ENCODE measurements at places on chromosomes 7 and 10.

GRCh38 chr10:54808186-54808935 lies 7.3 kb upstream of the PCDH15 start:
- DNase-seq: no peak

GRCh38 chr10:80484243-80484642 lies 30.1 kb downstream of the TSPAN14 start:
- DNase-seq: peak; percentile 10

DNA sequence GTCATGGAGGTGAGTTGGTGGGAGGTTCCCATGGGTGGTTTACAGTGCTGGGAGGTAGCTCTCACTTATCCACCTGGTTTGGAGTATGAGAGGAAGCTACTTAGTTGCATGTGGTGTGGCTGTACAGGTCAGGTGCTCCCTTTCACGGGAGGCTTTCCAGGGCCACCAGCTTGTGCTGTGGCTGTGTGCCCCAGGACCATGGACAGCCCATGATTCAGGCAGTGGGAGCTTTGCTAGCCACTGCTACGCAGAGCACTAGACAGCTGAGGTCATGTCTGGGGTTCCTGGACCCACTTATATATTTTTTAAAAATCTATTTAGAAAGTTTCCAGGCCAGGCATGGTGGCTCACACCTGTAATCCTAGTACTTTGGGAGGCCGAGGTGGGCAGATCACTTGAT lies 42.5 kb upstream of the KCNMA1 start:
- DNase-seq: no peak

DNA sequence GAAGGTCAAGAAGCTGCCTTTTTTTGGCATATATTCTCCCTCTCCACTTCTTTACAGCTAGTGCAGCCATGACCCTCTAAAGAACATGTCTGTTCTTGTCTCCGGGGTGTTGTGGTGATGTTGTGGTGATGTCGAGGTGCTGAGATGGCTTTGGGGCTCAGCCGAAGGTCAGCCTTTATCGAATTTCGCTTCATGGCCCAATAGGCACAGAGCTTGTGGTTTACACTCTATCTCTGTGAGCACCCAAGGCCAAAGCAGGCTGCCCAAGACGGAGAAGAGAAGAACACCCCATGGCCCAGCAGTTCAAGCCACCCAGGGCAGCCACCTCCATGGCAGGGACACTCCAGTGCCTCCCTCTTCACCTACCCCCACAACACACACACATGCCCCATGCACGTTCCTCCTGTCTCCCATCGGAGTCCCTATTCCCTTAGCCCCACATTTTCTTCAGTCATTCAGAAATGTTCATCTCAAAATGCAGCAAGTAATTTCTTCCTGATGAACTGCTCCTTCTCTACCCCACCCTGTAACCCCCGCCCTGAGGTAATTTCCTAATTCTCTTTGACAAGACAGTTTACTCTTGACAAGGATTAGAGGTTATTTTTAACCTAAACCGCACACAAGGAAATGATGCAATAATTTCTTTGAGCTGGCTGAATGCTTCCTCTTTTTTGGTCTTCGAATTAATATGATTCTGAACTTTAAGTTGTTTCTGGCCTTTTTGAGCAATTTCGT lies 18.6 kb upstream of the ADRB1 start:
- no peak for DNase-seq

DNA sequence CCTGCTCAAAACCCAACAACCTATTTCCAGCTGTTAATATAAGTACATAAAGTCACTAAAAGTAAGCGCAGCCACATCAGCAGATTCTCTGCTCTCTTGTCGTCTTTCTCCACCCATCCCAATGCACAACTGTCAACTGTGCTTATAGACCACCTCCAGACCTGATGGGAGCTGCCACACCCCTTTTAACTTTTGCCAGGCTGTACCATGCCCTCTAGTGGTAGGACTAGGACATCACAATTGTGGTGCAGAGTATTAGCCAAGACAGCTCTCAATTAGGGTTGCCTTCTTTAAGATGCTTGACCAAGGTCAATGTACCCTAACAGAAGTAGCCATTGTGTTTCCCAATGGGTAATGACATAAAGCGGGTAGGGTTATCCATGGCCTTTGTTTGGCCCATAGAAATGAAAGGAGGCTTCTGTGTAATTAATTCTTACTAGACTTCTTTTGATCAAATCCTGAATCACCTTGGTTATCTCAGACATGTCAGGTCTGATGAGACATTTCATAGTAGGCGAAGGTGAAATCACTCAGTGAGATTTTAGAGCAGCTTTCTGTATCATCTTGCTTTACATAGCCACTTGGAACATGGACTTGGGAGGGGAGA lies 68.1 kb downstream of the SCRN1 start:
- peak; percentile 43 for DNase-seq

- DNase-seq: no peak
These were observed 161.4 kb downstream of the RAB11FIP2 start for GRCh38 chr10:117885206-117885829.

DNA sequence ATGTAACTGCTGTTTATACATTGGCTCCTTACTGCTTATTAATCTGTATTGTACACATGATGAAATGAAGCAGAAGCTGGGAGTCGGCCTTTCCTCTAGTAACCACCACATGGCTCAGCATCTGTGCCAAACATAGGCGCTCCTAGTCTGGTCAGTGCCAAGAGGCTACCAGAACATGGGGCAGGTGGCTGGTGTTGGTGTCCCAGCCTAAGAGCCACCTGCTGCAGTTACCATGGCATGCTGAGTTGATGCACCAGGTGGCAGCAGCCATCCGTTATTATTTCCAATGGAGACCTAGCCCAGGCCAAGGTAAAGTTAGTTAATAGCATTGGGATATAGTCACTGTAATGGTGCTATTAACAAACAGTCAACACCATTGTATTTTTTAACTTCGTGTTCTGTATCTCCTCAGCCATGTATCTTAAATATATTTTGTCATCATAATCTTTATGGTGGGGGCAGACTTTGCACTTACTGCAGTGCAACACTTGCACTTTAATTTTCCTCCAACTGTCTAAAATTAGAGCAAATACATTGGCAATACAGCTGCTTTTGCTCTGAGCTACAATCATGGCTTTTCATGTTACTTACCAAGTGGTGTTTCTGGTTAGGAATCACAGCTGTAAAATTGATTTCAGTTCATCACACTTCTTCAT lies 33.1 kb downstream of the HBP1 start:
- DNase-seq: no peak

GRCh38 chr7:126305671-126306070 lies 947.1 kb downstream of the GRM8 start:
- no peak for DNase-seq

- no peak for DNase-seq
These were observed 13.7 kb downstream of the CALML3 start for GRCh38 chr10:5538446-5538845.

DNA sequence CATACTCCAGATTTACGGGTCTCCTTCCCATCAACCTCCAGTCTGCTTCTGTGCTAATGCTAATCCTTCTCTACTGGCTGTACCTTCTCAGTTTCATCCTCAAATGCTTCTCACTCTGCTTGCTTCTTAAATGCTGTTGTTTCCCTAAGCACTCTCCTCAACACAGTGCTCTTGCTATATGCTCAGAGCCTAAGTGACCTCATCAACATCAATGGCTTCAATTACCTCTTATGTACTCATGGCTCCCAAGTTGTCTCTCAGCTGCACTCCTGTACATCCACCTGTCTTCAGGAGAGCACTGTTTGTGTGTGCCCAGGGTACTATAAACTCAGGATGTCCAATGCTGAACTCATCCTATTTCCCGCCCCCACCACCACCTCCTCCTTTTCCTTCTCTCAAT lies 22.5 kb downstream of the ELAPOR2 start:
- no peak for DNase-seq

DNA sequence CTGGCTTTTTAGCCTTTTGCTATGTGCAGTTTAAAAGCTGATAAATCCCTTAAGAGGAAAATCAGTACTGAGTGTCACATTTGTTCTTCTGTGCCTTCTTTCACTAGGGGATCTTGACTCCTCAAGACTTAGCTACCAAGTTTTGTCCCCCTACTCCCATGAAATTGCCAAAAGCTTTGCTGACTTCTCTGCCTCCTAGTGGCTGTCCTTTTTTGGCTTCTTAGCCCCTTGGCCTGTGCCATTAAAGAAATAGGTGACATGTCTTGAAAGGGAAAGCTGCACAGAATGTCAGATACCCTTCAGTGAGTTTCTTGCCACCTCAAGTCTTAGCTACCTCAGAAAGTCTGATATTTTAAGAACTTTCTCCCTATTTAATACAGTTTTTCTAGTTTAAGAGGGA lies 10.5 kb downstream of the MKLN1 start:
- DNase-seq: no peak

DNA sequence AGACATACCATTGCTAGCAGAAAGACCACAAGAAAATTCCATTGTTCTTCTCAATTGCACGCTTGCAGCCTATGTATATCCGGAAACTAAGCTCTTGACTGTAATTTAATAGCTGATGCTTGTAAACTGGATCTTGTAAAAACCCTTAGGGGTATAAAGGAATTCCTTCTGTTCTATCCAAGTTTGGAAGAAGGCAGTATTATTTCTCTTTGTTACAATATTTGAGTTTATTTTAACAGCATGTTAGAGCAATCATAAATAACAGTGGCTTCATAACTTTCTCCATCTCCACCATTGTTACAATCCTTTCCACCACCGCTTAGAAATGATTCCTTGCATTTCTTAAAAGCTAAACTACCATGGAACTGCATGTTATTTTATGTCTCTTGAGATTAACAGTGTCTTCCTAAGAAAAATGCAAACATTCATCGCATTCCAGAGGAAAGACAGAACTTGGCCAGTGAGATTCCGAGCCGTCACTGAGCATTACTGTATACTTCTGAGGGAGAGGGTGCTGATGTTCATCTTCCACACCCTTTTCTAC lies 92.5 kb downstream of the TRIL start:
- no peak for DNase-seq

GRCh38 chr10:44578271-44578670 lies 193.4 kb upstream of the CXCL12 start:
- DNase-seq: no peak

DNA sequence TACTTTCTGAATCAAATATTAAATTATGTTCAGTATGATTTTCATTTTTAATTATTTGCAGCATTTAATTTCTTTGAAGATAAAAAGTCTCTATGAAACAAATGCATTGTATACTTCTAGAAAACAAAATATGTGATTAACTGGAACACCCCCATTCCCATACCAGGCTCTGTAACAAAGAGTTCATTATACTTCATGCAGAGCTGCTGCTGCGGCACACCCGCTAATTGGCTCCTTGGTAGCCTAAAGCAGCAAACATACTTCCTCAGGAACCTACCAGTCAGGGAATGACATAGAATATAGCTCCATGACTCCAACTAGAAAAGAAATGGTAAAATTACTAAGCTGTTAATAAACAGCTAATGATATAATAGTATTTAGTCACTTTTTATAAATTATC lies 19.3 kb downstream of the RAB11FIP2 start:
- DNase-seq: no peak

DNA sequence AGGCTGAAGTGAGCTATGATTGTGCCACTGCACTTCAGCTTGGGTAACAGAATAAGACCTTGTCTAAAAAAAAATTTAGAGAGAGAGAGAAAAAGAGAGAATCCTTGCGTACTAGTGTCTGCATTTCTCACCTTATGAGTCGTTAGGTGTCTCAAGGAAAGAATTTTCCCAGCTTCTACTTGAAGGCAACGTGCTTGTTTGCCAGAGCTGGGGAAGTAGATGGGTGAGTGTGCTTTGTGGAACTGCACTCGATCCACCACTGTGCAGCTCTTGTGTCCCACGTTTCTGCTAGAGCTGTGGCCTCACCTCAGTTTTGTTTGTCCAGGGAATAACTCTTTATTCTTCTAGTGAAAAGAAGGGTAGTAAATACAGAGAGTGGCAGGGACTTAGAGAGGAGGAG lies 38.9 kb downstream of the HDAC9 start:
- no peak for DNase-seq

- no peak for DNase-seq
These were observed 127.6 kb downstream of the DNAJB9 start for GRCh38 chr7:108697254-108697653.

DNA sequence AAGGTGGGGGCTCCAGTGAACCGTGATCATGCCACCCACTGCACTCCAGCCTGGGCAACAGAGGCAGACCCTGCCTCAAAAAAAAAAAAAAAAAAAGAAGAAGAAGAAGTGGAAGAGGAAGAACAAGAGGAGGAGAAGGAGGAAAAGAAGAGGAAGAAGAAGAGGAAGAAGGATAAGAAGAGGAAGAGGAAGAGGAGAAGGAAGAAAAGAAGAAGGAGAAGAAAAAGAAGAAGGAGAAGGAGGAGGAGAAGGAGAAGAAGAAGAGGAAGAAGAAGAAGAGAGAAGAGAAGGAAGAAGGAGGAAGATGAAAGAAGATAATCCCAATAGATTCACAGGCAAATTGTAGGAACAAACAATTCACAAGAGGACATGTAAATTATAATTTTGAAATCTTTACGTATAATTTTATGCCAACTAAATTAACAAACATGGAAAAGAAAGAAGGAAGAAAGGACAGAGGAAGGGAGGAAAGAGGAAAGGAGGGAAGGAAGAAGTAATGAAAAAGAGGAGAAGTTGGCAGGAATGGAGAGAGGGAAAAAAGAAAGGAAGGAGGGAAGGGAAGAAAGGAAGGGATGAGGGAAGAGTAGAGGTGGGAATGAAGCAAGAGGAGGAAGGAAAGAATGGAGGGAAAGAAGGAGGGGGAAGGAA lies 3.5 kb downstream of the SVOPL start:
- DNase-seq: no peak

GRCh38 chr10:69662901-69663300 lies 32.9 kb downstream of the FAM241B start:
- DNase-seq: no peak

DNA sequence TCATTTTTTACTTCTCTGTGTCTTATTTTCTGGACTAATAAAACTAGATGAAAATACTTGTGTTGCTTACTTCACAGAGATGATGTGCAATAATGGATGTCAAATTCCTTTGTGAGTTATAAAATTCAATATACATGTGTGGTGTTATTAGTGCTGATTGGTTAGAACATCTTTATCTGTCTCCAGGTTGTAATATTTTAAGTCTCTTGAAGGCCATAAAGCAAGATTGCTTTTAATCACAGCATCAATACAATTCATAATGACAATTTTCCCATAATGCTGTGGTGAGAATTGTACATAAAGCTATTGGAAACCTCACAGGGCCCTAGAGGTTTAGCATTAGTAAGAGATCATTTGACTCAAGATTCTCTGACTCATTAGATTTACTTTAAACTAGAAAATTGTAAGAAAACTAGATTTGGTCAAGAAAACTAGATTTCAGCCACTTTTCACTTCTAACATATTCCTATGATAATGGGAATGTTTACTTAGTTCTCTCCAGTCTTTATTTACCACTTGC lies 963.7 kb downstream of the REEP3 start:
- no peak for DNase-seq

GRCh38 chr10:12400266-12400931 lies 51.1 kb downstream of the CAMK1D start:
- DNase-seq: no peak

DNA sequence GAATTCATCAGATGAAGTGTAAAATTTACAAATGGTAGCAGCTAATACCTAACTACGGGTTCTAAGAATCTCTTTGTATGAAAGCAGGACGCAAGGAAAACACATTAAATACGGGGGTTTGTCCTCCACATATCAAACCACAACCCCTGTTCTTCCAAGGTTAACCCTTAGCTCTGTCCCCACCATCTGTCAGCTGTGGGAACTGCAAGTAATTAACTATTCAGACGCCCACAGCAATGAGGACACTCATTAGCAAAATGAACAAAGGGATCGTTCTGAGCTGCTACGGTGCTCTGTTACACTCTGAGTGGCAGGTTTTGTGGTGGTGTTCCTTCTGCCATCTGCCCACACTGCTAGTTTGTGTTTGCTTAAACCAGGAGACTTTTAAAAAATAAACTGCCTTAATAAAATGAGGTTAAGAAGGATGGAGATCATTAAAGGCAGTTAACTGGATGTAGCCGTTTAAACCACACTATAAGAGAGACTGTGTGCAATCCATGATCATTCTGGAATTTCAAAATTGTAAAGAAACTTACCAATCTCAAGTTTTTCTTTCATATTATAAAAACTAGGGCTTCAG lies 51.4 kb downstream of the C10orf67 start:
- peak; percentile 10 for DNase-seq

Data from CD4-positive, alpha-beta T cell treated with Interleukin-17A for 4 hours (primary cell).